ENCODE measurements at places on chromosomes 13 and 19.

GRCh38 chr19:7393459-7393858 is 44.7 kb downstream of the ARHGEF18 start:
- DNase-seq = no peak

DNA sequence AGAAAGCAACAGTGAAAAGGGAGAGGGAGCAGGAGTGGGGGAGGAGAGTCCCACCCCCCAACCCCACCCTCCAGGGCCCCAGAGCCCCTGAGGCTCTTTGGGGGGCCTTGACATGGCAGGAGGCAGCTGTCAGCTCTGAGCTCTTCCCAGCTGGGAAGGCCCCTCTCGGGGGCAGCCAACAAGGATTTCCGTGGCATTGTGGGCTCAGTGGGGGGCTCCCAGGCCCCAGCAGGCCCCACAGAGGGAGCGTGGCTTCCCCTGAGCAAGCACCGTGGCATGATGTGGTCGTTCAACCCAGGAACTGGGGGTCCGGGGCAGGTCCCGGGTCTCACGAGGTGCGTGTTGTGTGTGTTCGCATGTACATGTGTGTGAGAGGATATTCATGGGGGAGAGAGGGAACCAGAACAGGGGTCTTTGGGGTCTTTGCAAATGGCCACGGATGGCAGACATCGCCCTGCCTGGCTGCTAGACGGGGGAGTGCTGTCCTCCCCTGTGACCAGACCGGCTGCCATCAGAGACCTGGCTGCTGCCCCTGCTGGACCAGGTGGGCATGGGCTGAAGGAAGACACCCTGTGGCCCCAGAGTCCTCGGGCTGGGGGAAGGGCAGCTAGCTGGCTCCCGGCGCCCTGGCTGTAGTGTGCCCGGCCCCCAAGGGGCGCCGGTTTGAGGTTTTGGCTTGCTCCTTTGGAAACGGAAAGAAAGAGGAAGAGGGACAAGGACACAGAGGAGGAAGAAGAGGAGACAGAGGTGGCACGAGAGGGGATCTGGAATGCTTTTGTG is 3.7 kb upstream of the AKAP8L start:
- no peak for DNase-seq

DNA sequence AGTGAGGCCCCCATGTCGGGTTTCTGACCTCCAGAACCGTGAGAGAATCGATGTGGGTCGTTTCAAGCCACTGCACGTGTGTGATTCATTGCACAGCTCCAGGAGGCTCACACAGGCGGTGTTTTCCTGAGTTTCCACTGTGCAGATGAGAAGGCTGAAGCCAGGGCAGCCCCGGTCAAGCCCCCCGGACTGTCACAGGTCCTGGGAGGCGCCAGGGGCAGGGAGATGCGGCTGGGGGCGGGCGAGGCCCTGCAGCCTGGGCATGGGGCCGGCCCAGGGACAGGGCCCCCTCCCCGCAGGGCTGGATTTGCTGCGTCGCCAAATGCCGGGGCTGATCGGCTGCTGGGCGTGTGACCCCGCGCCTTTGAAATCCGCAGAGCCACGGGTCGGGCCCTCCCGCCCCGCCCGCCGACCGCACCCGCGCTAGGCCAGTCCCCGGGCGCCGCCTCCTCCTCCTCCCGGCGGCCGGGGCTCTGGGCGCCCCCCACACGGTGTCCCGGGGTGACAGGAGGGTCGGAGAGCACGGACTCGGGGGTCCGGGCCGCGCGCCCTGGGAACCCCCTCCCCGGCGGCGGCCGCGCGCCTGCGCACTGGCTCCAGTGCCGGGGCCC is 9.9 kb upstream of the MKNK2 start:
- peak; percentile 77 for DNase-seq

GRCh38 chr13:75371203-75371602 is 110.8 kb downstream of the TBC1D4 start:
- no peak for DNase-seq

GRCh38 chr19:18668252-18668631 is 15.2 kb upstream of the CRTC1 start:
- DNase-seq = no peak
